Fibroblast of mammary gland (primary cell): ENCODE measurements at places on chromosomes 2 and 18.

- DNase-seq, result peak; percentile 29
Measured at GRCh38 chr2:72605836-72606442, 219.9 kb downstream of the EXOC6B start.

DNA sequence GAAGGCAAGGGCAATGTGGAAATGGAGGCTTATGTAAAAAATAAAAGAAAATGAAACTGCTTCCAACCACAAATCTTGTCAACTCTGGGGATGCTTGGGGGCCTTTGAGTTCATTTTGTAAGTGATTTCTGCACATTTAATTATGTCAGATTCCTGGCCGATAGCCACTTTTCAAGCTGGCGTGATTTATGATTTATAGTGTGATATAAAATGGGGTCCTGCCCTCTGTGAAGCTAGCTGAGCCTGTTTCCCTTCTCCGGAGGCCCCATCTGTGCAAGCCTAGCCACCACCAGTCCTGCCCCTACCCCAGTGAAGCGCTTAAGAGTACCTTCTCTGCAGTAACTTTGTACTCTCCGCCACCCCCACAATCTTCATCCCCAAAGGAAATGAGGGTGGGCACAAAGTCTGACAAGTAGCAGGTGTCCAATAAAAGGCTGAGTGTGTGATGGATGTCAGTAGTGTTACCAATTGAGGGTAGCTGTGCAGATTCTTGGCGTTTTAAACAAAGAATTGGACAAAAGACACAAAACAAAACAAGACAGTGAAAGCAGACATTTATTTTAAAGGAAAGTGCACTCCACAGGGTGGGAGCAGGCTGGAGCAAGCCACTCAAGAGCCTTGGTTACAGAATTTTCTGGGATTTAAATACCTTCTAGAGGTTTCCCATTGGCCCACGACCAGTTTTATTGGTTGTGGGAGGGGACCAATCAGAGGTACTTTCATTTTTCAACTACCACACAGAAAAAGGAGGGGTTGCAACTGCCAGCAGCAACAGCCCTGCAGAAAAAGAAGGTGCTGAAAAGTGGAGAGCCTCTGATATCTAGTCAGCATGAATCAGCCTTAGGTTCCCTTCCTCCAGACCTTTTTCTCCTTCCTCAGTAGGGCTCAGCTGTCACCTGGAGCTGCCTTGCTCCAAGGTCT lies 39.0 kb upstream of the SIX3 start:
- DNase-seq, result no peak

- no peak for DNase-seq
Measured at GRCh38 chr2:182444806-182445205, 18.0 kb upstream of the PDE1A start.

DNA sequence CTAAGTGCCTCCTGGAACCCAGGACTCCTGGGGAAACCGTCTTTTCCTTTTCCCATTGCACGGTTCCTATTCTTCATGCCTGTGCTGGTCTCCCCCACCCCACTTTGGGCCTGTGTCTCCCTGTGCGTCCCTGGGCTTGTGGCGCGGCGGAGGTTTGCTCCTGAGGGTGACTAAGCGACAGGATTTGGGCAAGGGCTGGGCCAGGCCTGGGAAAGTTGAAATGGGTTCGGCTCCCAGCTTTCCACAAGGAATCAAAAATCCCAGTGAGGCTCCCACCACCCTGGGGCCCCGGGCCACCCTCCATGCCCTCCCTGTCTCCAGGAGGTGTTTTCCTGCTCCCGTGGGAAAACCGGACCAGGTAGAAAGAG lies 197.6 kb downstream of the NDUFA10 start:
- DNase-seq, result no peak

DNA sequence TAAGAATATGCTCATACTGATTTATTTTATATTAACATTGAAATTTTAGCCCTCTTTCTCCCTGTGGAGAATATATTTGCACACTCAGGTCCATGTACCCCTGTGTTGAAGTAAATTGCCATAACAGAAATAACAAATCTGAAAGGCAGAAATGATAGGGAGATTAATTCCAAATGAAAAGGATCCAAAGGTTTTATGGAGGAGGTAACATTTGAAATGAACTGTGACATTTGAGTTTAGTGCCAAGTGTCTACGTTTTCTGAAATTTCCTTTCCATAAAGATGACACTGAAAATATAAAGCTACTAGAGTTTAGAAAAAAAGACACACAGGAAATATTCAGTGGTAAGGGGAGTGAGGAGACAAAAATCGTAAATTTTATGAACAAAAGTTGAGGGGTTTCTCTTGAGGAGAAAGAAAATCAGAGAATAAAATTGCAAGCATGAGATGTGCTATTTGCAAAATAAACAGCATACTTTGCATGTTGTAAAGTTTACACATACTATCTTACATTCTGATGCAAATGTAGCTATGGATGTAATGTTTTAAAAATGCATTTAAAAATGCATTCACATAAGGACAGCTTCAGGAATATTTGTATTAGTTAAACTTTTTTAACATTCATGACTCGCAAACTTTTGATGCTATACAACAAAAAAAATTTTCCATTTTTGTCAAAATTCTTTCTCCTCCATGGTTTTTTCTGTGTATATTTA lies 69.5 kb downstream of the BAZ2B start:
- DNase-seq, result no peak

DNA sequence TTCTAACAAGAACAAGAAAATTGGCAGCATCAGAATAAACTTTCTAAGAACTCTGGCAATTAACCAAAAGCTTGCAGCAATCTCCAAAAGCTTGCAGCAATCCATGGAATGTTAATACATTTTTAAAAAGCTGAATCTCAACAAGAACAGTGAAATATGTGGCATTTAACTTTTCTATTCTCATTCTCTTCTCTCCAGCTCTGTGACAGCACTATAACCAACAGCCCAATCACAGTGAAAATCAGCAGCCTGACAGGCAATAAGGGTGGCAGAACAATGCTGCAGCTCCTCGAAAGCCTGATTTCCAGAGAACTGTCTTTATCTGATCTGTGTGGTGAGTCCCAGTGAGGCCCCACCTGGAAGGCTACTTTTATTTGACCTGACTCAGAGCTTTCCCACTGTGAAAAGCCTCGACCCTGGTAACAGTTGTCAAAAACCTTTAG lies 60.0 kb downstream of the TMEM131 start:
- DNase-seq, result peak; percentile 71

DNA sequence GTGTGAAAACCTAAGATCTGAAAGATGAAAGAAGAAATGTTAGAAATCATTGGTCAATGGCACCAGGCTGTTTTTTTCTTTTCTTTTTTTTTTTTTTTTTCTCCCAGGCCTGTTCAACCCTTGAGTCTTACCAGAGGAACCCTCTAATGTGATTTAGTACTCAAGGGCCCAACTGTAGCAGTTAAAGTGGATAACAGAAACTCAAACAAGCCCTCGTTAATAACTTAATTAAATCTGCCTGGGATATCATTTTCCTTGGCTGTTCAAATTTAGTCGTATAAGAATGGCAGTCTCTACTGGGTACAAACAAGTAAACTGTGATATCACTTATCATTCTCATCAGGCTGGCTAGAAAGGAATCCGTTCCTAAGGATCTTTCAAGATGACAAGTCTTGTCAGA lies 16.5 kb downstream of the ARL4C start:
- DNase-seq, result no peak

GRCh38 chr2:236690726-236691125 lies 121.1 kb downstream of the ACKR3 start:
- no peak for DNase-seq

DNA sequence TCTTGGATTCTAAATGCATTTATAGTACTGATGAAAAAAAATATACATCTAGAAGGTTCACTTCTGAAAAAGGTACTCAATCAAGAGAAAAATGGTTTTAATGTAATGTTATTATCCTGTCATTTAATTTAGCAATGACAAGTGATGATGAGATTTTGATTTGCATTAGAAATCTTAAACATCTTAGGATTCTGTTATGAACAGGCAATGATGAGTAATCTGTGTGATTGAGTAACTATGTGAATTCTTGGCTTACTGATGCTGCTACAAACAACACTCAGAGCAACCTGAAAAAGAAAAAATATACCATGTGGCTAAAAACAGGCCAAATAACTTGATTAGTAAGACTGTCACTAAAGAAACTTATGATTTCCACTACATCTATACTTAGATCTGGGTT lies 30.1 kb downstream of the RBKS start:
- DNase-seq, result peak; percentile 89
